ENCODE measurements at places on chromosomes 5 and 9.

DNA sequence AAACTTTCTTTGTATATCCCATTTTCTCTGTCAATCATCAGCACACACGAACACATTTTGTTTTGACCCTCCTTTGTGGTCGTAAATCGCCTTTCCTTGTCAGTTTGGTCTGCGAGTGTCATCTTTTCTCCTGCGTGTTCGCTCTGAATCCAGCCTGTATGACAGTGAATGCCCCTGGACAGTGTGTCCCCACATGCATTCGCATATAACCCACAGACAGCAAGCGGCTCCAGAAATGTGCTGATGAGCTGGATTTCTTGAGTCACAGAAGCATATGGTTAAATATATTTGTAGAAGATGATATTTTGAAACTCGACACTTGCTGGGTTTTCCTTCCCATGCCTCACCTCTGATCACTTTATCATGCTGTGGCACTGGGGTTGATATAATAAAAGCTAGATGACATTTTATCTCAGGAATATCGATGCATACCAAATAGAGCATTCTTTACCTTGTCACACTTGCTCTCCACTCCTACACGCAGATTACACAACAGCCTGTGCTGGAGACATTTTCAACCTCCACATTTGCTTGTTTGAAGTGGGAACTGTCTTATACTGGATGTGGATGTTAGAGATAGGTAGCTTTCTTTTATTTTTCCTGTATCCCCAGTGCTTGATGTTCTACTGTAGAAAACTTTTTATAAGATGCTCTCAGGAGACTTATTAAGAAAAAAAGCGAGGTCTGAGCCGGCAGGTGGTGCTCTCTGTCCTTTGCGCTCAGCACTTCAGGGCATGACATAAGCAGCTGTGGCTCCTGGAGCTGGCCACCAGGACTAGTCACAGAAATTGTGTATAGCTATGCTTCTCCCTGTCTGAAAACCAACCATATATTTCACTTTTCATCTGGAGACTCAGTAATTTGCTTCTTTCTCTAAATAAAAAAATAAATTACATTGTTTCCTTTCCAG is 215.1 kb downstream of the SH3GL2 start:
- no peak for DNase-seq

DNA sequence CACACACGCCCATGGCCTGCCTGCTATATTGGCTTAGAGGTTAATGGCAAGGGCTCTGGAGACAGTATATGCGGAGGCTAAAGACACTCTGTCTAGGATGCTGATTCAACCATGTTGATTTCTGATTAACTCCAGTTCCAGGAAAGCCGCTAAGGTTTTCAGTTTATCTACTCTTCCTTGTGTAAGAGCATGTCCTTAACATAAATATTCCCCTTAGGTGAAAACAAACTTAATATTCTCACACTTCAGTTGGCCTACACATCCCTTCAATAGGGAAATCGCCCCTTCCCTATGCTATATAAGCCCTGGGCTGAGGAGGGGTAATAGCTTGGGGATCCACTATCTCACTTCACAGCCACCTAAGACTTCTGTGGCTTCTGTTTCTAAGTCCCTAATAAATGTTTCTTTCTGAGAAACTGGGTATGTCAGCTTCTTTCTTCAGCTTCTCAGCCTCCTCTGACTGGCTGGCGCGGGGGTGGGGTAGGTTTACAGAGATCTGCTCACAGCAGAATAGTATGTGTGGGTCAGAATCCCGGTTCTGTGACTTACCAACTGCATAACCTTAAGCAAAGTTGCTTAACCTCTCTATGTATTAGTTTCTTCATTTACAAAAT is 4.3 kb upstream of the GPX3 start:
- DNase-seq = no peak

DNA sequence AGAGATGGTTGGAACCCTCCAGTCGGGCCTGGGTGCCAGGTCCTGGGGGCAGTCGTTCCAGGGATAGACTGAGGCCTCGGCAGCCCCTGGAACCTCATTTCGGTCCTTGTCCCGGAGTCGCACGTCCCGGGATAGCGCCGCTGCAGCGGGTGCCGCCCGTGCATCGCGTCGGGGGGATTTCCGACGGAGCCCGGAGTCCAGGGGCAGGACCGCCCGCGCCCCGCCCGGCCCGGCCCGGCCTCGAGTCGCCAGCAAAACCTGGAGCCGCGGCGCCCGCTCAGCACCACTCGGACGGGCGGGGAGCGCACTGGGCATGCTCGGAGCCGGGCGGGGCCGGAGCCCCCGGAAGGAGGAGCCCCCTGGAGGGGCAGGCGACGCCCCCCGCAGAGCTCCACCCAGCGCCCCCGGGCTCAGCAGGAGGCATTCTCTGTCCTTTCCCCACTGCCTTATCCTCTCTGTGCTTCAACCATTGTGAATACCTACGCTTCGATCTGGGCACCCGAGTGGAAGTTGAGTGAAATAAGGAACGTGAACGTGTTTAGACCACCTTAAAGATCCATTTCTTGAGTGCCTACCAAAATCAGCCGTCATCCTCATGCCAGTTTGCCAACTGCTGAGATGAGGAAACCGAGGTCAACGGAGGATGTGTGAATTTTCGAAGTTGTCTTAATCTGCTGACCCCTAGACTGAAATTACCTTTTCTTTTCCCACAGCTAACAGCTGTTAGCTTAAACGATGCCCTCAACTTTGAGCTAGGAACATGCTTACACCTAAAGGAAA is 1.7 kb upstream of the PTPN3 start:
- no peak for DNase-seq

DNA sequence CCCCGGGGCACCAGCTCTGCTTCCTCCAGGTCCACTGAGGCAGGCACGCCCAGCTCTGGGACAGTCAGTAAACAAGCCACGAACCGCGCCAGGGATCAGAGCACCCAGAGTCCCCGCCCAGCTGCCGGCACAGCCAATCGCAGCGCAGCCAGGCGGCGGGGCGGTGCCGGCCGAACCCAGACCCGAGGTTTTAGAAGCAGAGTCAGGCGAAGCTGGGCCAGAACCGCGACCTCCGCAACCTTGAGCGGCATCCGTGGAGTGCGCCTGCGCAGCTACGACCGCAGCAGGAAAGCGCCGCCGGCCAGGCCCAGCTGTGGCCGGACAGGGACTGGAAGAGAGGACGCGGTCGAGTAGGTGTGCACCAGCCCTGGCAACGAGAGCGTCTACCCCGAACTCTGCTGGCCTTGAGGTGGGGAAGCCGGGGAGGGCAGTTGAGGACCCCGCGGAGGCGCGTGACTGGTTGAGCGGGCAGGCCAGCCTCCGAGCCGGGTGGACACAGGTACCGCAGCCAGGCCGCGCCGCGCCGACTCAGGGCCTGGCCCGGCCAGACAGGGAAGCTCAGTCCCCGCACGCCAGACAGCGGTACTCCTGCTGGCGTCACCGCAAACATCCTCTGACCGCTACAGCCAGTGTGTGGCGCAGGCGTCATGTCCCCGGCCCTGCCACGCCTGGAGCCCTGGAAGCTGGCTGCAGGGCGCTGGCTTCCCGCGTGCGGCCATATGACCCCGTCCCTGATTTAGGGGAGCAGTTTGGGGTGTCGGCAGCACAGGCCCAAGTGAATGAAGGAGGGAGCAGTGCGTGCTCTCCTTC is at the start of gene CTSL:
TSS of gene CTSL (plus strand) at position 220 of the 810 bp plus-strand sequence. CDS start 1,485 bp downstream, outside the sequence.
- DNase-seq = peak; percentile 5
